Progenitor cell of endocrine pancreas (in vitro differentiated cells): ENCODE measurements at places on chromosomes 1 and 21. TPM values are rescaled to one million over a fixed set of nuclear protein-coding genes. Genes with fewer than 3 reads are reported as not detected.
A peak's percentile ranks its signal among the peaks of the same experiment; 100 is the strongest.

DNA sequence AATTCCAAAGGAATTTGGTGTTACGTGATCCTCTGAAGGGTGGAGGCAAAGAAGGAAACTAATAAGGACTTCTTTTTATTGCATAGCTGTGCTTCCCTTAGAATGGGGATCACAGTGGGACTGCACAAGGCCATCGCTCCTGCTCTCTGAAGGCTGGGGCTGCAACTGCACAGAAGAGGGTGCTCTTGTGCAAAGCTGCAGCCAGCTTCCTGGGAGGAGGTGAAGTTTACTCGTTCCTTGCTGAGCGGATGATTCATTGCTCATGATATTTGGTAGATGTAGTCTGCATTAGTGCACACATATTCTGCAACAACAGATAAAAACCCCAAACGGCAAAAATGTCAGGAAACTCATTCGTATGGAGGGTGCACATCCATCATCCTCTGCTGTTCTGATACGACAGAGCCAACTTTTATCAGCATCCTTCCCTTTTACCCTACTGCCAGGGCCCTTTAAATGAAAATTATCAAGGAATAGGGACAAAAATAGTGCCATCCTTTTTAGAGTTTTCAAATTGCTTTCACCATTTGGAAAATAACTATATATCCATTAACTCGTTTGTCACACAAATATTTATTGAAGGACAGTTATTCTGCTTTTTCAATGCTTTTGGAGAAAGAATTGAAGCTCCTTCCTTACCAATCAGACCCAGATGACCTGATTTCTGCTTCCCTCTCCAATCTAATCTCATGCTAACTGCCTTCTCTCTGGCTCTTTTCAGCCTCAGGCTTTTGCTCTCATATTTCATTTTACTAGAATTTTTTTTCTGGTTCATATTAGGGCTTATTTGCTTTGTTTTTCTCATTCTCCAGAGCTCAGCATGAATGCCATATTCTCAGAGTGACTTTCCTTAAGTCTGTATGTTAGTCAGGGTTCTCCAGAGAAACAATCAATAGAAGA, 263.6 kb downstream of the DUSP10 start:
- no peaks in the 10 kb centered on the region for H3K36me3 ChIP-seq
- DNase-seq = no peak
- no peak overlapping the region for H3K27ac ChIP-seq
- H3K4me1 ChIP-seq = peaks cover 4% of the 10 kb centered on the region
- H3K27me3 ChIP-seq = peaks cover 10% of the 10 kb centered on the region
- no peak overlapping the region for H3K4me3 ChIP-seq

DNA sequence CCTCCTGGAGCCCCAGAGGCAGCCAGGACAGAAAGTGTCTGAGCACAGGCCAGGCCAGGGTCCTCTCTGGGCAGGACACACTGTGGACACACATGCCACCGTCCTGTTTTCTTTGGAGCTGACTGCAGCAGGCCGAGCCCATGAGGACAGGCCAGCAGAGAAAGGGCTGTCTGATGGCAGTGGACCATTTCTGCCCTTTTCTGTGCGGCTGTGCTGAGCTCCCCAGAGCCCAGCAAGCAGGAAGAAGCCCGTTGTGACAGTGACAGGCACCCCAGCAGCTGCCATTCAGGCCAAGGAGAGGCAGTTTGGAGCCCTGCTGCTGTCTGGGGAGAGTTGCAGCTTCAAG, 115.8 kb upstream of the ARHGEF16 start:
- H3K4me3 ChIP-seq = no peak overlapping the region
- no peak for DNase-seq
- H3K4me1 ChIP-seq = peaks cover 23% of the 10 kb centered on the region
- peak overlapping the region; percentile 60 for H3K27ac ChIP-seq

GRCh38 chr1:1330366-1331067, 563 bp upstream of the TAS1R3 start:
- H3K4me3 ChIP-seq = no peak overlapping the region
- H3K27me3 ChIP-seq = no peaks in the 10 kb centered on the region
- no peak for DNase-seq

DNA sequence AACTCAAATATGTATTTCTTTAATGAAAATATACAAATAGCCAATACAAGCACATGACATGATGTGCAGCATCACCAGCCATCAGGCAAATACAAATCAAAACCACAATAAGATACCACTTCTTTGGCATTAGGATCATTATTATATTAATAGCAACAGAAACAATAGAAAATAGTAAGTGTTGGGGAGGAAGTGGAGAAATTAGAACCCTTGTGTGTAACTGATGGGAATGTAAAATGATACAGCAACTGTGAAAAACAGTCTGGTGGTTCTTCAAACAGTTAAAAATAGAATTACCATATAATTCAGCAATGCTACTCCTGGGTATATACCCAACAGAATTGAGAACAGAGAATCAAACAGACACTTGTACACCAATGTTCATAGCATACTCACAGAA, 40.8 kb upstream of the FCER1A start:
- H3K4me1 ChIP-seq = no peaks in the 10 kb centered on the region
- no peaks in the 10 kb centered on the region for H3K36me3 ChIP-seq
- no peak overlapping the region for H3K4me3 ChIP-seq
- no peaks in the 10 kb centered on the region for H3K27me3 ChIP-seq
- no peak for DNase-seq

GRCh38 chr1:221284028-221284427, 404.8 kb downstream of the HLX start:
- no peaks in the 10 kb centered on the region for H3K27me3 ChIP-seq
- no peak overlapping the region for H3K27ac ChIP-seq
- H3K36me3 ChIP-seq = no peaks in the 10 kb centered on the region
- no peaks in the 10 kb centered on the region for H3K4me1 ChIP-seq
- no peak for DNase-seq

IRF2BP2 gene
- 193 and 214 TPM in 2 replicates for total RNA-seq

UMODL1 gene
- 0.19 TPM in 1 of 2 replicates, not detected in the other for total RNA-seq

AKT3 gene
- total RNA-seq = 42.4 and 45.5 TPM in 2 replicates

RPE65 gene
- total RNA-seq = not detected in 2 replicates
